Fibroblast of villous mesenchyme (primary cell): ENCODE measurements at places on chromosomes 16 and 17. TPM values are rescaled to one million over a fixed set of nuclear protein-coding genes. Genes with fewer than 3 reads are reported as not detected.

SCIMP gene
- total RNA-seq: not detected in 2 replicates

GRCh38 chr17:48563385-48563838 lies 14.7 kb downstream of the HOXB4 start:
- DNase-seq: no peak

DNA sequence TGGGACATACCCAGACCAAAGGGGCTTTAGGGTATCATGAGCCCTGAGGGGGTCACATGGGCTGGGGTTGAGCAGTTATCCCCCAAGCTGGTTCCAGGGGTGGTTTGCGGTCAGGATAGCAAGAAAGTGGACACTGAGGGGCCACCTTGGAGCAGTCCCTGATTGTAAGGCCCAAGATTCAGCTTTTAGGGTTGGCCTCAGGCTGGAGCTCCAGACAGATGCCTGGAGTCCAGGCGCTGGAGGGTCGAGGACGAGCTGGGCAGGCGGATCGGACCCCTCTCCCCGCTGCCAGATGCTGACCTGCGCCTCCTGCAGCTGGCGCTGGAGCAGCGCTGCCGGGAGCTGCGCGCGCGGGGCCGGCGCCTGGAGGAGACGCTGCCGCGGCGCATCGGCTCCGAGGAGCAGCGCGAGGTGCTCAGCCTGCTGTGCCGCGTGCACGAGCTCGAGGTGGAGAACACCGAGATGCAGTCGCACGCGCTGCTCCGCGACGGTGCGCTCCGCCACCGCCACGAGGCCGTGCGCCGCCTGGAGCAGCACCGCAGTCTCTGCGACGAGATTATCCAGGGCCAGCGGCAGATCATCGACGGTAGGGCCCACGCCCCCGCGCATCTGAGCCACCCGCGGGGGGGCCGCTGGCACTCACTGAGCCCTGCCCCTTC lies 10.0 kb downstream of the BTBD17 start:
- no peak for DNase-seq

DNA sequence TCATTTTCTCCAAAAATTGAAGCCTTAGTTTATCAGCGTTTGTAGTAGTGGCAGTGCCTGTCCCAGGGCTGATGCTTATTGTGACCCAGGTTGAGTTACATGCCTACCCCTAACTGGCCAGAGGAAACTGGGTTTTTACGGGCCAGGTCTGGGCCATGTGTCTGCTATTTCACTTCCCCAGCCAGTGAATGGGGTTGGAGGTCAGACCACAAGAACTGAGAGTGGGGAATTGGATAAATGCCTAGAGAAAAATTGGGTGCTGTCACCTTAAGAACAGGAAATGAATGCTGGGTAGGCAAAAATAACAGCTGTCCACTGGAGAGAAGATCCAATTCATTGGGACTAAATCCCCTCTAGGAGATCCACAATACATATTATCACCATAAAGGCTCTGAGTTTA lies 5.2 kb downstream of the ADPRM start:
- peak; percentile 81 for DNase-seq

DNA sequence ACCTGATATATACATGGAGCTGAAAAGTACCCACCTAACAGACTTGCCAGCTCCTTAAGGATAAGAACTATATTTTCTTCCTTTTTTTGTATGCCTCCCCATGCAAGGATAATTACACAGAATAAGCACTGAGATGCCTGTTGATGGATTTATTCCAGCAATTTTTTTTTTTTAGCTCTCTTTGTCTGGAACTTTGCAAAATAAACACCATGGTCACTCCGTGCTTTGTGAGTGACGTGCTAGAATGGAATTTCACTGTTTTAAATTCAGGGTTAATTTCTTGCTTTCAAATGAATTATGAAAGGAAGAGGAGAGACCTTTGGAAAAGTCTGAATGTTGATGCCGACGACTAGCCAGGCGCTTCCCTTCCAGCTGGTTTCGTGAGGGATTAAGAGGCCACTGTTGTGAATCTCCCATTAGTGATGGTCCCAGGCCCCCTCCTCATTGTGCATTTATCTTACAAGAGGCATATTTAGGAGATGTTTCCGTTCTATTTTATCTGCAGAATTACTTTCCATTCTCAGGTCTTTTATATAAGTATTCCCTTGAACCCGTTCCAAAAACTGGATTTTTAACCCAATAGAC lies 529.1 kb downstream of the WWOX start:
- peak; percentile 7 for DNase-seq

DNA sequence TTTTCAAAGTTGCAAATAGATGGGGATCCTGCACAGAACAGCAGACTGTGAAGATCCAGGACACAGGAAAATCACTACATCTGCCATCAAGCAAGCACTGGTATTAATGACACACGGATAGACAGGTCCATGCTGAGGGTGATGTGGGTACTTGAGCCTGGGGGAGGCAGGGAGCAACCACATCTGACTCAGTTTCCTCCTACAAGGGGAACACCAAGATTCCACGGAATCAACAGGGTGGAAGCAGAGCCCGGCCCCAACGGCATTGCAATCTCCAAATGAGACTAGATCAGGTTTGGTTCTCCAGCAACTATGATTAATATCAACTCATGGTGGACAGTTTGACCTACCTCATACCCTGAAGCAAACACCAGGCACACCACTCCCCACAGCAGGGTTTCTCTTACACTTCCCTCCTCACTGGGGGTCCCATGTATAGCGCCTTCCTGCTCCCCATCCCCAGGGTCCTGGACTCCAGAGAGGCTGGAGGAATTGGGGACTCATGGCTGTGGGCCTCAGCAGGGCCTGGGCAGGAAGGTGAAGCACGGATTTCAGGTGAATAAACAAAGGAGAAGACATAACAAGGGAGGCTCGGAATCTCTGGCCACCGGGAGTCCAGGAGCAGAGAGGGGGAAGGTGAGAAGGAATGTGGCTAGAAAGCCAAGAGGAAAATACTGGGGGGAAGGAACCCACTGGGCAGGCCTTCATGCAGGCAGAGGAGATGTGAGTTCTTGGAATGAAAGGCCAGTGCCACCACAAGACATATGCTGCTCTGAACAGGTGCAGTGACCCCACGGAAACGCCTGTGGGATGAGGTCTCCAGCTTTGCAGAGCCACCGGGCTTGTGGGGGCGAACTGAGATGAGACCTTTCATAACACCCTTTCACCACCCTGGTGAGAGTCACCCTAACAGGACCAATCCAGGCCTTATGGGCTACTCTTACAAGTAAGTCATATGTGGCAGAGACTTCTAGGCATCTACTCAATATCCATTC lies 29.5 kb upstream of the PIK3R6 start:
- no peak for DNase-seq

- DNase-seq: no peak
Observed at GRCh38 chr17:72372185-72372584, 251.4 kb downstream of the SOX9 start.

- DNase-seq: peak; percentile 59
Observed at GRCh38 chr17:67602974-67603373, 114.8 kb upstream of the NOL11 start.

DNA sequence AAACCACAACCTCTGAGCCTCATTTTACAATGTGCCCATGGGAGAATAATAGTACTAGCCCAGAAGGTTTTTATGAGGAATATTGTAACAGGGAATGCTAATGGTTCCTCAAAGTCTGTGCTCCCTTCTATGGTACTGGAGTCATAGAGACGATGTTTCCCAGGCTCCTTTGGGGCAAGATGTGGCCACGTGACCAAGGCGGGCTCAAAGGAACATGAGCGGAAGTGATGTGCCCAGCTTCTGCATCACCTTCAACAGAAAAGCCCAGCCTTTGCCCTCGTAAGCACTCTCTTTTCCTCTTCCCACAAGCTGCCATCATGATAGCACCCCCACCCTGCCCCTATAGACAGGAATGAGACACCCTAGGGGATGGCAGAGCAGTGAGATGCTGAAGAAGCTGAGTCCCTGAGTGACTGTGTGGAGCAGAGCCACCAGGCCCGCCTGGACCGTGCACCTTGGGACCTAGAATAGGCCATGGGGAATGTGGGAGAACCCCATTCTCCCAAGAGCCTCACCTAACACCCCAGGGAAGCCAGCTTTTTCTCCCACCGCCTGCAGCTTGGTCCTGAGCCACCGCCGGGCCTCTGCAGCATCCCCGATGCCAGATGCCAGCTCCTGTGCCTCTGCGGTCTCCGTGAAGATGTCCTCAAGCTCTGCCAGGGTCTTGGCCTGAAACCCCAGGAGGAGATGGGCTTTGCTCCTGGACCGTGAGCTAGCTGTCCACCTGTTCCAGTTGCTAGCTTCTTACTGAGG lies 22.2 kb upstream of the PIK3R6 start:
- no peak for DNase-seq

DNA sequence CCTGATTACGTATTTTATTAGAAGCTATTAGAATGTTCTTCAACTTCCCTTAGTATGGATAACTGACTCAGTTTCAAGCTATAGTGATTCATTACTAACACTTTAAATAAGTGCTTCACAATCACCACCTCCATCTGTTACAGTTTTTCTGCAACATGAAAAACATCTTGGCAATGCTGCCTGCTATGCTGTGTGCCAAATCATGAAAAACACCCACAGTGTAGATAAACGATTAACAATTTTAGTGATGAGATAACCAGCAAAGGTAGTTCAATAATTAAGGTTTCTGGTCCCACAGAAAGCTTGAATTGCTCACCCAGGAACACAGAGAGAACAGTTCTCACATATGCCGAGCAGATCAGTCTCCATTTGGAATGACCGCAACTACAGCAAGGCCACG lies 51.4 kb upstream of the SLC25A19 start:
- no peak for DNase-seq

ATXN2L gene
- total RNA-seq: 51.4 and 60.2 TPM in 2 replicates

PRKCA gene
- total RNA-seq: 50.9 and 60.5 TPM in 2 replicates

DNA sequence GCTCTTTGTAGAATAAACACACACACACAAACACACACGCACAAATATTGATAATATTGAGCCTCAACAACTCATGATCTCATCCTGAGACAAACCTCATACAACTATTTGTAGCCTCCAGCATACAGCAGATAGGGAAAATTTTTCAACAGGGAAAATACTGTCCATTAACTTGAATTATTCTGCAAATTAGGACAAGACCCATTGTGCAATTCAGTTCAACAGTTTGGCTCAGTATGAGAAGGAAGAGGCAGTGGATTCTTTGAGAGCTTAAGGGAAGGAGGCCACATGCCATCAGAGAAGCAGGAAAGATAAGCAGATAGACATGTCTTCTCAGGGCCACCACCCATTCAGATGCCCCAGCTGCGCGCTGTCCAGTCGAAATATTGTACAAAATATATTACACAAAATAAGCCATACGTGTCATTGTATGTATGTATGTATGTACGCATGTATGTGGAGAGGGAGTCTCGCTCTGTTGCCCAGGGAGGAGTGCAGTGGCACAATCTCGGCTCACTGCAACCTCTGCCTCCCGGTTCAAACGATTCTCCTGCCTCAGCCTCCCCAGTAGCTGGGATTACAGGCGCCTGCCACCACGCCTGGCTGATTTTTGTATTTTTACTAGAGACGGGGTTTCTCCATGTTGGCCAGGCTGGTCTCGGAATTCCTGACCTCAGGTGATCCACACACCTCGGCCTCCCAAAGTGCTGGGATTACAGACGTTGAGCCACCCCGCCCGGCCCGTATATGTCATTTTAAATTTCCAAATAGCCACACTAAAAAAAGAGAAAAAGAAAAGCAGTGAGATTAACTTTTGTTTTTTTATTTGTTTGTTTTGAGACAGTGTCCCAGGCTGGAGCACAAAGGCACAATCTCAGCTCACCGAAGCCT lies 1.8 kb downstream of the ZC3H7A start:
- peak; percentile 32 for DNase-seq

ZMYND15 gene
- total RNA-seq: not detected in 2 replicates

HIC1 gene
- 81.6 and 102 TPM in 2 replicates for total RNA-seq

DNA sequence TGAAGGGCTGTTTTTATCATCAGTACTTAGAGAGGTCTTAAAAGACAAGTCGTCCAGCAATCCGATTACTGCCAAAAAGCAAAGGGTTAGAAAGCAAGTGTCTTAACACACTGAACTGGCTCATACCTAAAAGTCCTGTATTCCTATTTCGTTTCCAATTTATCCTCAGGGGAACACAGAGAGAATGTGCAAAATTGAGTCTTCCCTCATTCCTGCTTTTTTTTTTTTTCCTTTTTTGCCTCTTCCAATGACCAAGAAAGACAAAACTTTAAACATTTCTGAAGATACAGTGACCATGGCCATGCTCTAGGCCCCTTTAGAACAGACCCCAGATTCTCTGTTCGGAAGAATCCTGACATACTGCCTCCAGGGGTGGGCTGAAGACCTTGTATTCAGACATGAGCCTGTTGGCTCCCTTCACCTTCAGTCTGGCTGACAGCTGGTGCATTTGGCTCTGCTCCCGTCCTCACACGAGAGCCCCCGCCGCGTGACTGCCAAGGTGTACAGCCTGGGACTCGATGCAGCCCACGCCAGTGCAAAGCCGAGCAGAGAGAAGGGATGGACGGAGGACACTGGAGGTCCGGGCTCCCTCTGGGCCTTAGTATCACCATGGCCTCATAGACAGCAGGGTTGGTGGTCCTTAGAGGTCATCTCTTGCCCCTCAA lies 47.0 kb downstream of the COTL1 start:
- no peak for DNase-seq
